Femur (tissue), 1 donor: ENCODE measurements at places on chromosomes 16 and 17.
A peak's percentile ranks its signal among the peaks of the same experiment; 100 is the strongest.

DNA sequence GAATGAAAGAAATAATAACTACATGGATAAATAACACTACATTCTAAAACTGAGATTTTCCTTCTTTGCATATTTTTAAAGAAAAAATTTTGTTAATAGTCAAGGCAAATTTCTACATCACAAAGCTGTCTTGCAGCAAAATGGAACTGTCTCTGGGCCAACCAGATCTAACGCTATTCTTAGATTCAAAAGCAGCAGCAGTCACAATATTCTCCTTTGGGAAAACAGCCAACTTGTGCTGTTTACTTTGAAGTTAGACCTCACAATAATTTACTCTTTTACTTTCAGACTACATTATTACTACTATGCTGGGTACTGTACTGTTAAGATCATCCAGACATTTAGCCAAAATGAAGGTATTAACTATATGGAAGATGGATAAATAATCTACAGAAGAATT, 189.1 kb downstream of the CEP112 start:
- no peak for DNase-seq

- no peak for DNase-seq
Measured at GRCh38 chr16:82643936-82644630, 17.3 kb downstream of the CDH13 start.

DNA sequence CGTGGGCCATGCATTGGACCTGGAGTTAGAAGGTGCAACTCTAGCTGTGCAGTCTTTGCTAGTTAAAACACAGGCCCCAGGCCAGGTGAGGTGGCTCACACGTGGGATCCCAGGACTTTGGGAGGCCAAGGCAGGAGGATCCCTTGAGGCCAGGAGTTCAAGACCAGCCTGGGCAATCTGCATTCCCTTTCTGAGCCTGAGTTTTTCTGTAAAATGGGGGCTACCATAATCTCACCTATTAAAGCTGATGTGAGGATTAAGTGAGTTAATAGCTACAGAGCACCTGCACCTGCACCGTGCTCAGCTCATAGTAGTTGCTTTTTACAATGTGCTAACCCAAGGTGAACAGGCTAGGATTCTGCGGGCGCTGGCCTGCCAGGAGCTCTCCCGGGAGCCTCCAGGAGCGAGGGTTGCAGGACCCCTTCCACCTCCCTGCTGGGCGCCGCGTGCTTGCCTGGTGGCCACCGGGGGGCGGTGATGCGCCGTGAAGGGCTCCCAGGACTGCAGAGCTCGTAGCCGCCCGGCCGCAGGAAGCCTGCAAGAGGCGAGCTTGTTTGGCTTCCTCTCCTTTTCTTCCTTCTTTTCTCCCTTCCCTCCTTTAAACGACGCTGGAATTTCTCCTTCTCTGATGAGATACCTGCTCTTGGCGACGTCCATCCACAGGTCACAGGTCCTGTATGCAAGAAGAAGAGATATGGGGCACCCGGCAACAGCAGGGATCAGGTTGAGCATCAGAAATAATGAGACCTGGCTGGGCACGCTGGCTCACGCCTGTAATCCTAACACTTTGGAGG, 51.3 kb downstream of the ZFP90 start:
- peak; percentile 65 for DNase-seq

DNA sequence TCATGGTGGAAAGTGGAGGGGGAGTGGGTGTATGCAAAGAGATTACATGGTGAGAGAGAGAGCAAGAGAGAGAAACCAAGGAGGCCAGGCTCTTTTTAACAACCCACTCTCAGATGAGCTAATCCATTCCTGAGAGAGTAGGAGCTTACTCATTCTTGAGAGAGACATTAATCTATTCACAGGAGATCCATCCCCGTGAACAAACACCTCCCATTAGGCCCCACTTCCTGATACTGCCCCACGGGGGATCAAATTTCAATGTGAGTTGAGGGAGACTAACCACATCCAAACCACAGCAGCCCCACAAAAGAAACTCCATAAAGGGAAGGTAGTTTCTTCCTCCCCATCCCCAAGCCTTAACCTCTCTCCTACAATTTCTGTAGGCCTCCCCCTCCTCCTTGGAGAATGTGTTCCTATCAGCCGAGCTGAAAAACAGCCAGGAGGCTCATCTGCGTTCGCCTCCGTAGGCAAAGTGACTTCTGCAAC, 450.0 kb downstream of the NPIPA7 start:
- no peak for DNase-seq

GRCh38 chr17:546456-546855, 168.2 kb downstream of the VPS53 start:
- DNase-seq = no peak

DNA sequence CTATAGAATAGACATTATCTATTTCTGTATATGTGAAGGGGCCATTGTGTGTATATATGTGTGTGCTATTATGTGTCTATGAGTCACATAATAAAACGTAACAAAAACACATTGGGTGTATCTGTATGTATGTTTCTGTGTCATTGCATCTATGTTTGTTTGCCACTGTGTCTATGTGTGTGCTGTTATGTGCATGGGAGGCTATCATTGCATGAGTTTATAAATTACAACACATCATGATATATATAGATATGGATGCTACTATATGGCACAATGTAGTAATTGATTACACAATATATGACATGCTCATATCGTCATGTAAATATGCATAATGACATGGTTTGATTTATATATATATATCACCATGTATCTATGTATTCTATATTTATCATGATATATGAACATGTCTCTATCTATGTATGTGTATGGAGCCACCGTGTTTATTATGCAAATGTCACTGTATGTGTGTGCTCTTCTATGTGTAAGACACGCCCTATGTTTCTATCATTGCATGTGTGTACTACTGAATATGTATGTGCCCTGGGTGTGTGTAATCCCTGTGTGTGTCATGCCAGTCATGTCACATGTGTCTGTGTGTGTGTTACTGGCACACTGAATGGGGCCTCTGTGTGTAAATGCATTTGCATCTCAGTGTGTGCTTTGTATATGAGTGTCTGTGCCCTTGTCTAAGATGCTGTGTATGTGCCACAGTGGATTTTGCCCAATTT, 1.4 kb upstream of the TSPOAP1 start:
- DNase-seq = no peak

- DNase-seq = peak; percentile 68
Measured at GRCh38 chr17:48037036-48037837, at the start of gene COPZ2. COPZ2 (minus strand) TSS chr17:48037797; CDS start chr17:48037777, 20 bp downstream.

DNA sequence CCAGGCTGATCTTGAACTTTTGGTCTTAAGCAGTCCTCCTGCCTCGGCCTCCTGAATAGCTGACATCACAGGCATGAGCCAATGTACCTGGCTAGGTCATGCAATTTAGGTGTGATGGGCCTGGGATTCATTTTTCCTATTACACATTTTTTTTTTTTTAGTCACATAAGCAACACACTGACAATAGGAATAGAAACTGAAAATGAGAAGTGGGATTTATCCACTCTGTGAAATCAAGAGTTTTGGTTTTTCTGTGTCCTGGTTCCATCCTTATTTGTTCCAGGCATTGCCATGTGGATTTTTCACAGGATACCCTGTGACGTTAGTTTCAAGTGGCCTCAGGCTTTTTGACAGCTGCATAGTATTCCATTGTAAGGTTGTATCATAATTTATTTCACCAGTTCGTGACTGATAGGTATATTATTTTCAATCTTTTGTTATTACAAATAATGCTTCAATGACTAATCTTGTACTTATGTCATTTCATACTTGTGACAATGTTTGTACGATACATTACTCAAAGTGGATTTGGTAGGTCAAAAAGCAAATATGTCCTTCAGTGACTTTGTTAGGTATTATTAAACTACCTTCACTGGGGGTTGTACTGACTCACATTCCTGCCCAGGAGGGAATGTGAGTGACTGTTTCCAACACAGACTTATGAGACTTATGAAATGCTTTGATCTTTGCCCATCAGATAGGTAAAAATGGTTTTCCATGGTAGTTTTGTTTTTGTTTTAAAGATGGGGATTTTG, 10.6 kb downstream of the ADCY7 start:
- no peak for DNase-seq

GRCh38 chr17:51120739-51121619, at the start of gene SPAG9:
SPAG9 (minus strand) TSS chr17:51120868; CDS start chr17:51120656, 212 bp downstream.
- DNase-seq = peak; percentile 98

DNA sequence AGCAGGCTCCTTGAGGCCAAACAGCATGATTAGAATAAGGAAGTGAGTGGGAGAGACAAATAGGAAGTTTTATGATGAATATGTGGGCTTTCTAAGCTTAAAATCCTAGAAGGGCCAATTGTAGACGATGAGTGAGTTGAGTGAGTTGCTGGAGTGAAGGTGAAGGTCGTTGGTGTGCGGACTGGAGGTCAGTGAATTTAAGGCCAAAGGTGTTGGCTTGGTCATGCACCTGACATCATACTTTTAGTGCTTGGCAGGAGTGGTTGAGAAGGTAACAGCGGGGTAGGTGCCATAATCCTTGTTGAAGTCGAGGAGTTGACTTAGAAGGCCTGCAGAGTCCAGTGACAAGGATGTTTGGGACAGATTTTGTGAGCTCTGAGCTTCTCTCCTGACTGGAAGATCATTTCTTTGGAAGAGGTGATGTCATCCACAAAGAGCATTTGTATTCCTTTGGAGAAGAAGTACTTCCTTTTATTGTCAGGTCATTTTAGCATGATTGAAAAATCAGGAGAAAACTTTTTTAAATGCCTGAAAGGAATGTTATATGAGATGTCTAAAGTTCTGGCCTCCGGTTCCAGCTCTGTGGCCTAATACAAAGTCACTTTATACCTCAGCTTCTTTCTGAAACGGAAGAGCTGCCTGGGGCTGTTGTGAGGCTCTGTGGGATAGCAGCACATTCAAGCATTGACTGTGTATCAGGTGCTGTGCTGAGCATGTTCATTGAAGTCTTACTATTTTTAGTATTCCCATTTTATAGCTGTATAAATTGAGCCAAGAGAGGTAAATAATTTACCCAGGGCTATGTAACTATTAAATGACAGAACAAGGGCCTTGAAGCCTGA, 53.6 kb upstream of the TBX2 start:
- no peak for DNase-seq

DNA sequence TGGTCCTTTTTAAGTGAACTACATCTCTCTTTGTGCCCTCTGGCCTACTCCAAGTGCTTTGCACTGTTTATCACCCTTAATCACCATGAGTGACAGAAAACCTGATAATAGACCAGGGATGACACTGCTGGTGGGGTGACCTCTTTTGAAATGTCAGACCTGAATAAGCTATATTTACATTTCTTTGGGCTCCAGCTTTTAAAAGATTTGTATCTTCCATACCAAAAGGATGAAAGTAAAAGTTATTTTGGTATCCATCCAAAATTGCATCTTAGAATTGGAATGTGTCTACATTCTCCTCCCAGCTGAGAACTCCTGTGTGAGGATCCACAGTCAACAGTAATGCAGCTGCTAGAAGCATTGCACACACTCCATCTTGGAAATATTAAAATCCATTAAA, 370.0 kb downstream of the CDH11 start:
- no peak for DNase-seq

- no peak for DNase-seq
Measured at GRCh38 chr17:4982305-4982704, 5.2 kb downstream of the CAMTA2 start.

DNA sequence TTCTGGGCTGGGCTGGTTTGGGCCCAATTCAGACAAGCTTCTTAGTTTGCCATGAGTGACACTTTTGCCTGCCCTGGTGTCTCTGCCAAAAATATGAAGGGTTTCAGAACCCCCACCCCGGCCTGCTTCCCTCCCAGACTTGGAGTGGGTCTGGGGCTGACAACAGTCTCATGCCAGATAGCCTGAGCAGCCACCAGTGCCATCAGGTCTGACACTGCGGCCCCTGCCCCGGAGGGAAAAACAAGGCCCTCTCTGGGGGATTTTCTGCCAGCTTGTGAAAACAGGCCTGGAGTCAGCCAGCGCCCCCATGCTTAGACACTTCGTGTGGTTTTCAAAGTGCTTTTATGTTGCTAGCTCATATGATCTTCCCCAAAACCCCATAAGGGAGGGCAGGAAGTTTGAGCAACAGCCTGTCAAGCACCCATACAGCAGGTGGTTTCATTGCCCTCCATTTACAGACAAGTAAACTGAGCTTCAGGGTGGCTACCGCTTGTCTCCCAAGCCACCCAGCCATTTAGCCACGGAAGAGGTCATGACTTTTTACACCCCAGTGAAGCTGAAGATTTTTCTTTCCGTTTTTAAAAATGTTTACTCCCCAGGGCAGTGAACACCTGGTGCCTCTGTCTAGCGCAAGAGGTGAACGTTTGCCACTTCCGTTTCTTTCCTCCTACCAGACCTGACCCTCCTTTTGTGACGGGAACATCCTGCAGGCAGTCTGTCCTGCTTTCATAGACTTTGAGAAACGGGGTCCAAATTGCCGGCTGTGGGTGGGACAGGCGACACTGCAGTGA, 300.6 kb downstream of the SEC14L1 start:
- DNase-seq = no peak

DNA sequence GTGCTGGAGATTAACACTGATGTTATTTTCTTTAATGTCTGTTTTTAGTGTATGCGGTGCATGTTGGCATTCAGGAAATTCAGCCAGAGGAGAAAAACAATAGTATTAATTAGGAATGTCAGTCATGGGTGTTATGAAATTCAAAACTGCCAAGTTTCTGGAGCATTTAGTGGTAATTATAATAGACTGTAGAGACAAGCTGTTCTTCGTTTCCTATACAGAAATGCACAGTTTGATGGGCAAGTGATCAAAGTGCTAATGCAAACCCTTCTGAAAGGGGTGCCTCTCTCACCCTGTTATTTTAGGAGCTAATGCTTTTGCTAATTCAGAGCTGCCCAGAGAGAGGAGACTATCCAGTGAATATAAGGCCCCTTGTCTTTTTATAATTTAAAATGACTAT, 573.8 kb upstream of the EEF2KMT start:
- DNase-seq = no peak

- DNase-seq = no peak
Measured at GRCh38 chr17:29627951-29628350, 5.2 kb upstream of the CORO6 start.

- no peak for DNase-seq
Measured at GRCh38 chr17:19344311-19345066, 18.0 kb downstream of the B9D1 start.

GRCh38 chr17:1758807-1759206, 3.1 kb upstream of the SERPINF1 start:
- no peak for DNase-seq

DNA sequence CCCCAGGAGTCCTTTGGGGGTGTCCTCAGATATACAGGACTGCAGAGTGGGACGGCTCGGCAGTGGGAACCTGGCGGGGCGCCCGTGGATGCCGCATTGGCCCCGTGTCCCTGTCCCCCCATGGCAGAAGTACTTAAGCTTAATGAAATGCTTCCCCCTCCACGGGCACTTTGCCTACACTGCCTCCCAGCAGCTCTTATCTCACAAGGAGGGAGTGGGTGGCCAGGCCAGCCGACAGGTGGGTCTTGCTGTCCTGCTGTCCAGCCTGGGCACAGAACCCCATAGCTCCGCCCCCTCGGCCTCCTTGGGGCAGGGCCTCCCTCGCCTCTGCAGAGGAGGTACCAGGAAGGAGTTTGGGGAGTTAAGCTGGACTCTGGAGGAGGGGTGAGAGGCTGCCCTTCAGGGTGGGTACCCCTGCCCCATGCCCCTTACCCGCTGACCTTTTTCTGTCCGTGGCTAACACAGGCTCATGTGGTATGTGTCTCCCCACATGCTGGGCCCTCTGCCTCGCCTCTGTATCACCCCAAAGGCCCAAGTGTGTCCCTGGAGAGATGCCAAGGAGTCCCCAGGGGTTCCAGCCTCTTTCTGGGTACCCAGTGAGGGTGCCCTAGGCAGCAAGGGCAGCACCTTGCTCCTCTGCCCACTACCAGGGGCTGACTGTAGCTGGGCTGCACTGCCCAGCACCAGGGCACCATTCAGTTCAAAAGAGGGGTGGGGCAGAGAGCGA, 8.7 kb downstream of the THRA start:
- no peak for DNase-seq
